SJCRH30 (cell line): ENCODE measurements at places on chromosomes 2 and 18.

GRCh38 chr18:66511792-66512191 is 92.1 kb downstream of the CDH19 start:
- DNase-seq, result no peak

GRCh38 chr18:54135216-54135615 is 89.3 kb downstream of the MBD2 start:
- no peak for DNase-seq

DNA sequence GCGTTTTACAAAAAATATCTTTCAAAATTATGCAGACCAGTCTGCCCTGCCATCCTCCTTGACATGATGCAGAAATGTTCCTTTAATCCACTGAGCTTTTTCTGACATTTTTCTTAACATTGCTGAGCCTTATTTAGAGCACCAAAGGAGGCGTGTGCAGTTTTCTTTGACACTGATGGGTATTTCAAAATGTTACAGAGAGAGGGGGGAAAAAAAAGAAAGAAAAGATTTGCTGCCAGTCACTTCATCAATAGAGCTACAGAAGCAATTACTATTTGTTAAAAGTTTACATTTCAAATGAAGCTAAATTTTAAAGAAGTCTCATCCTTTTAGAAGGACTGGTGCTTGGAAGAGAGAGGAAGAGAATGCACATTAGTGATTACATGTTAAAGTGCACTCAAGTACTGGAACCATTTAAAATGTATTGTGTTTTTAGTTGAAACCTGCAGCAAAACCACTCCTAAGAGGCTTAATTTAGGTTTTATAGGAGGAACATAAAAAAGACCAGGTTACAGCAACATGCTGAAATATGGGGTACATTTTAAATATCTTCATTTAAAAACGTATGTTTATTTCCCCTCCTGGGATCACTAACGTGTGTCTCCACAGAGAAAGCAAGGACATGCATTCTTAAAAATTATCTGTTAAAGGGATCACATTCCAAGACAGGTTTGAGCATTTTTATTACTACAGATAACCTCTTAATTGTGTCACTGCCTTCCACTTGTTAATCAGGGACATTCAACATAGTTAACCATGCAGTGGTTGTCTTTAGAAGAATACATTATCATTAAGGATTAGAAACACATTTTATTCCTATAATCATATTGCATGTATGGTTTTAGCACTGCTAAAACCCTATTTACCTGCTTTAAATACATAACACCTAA is 258.4 kb downstream of the MEIS1 start:
- DNase-seq, result no peak

GRCh38 chr18:2515908-2516625 is 55.2 kb downstream of the METTL4 start:
- peak; percentile 44 for DNase-seq

DNA sequence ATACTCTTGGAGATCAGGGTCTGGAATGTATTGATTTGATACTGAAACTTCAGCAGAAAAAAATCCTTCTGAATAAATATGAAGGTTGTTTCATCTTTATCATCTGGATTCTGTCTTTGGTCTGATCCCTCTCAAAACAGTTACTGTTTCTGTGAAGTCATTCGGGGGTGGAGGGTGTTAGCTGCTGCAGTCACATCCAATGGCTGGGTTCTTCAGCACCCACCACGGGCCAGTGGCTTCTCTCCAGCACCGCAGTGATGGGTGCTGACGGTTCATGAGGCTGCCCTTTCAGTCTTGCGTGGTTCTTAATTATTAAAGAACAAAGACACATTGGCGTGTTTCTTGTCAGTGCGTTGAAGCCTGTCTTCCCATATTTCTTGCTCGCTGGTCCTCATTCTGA is 148.0 kb downstream of the LDLRAD4 start:
- DNase-seq, result no peak
